ENCODE measurements at places on chromosomes 11 and 22.

GRCh38 chr11:127247261-127247851, 246.8 kb upstream of the KIRREL3 start:
- no peak for DNase-seq

DNA sequence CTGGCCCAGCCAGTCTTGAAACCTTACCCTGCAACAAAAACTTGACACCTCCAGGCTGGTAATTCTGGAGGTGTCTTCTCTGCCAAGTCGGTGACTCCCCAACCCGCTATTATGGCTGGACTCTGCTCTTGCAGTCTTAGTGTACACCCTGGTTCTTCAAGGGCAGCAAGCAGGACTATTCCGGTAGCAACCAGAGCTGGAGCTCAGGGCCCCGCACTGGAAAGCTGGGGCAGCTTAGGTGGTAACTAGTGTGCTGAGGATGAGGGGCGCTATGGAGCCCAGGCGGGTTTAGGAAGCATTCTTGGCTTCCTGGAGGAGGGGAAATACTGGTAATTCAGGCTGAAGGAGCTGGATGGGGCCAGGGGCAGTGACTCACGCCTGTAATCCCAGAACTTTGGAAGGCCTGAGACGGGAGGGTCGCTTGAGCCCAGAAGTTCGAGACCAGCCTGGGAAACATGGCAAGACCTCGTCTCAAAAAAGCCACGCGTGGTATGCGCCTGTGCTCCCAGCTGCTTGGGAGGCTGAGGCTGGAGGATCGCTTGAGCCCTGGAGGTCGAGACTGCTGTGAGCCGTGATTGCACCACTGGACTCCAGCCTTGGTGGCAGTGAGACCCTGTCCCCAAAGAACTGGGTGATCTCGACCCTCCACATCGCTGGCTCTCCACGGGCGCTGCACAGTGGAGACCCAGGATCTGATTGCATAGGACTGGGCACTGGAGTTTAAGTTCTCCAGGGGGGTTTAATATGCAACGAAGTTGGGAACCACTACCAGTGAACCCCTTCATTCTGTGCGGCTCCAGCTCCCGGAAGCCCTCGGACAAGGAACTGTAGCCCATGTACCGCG, 10.6 kb upstream of the AIFM3 start:
- no peak for DNase-seq

GRCh38 chr11:1503708-1504104, 17.1 kb upstream of the MOB2 start:
- DNase-seq = no peak

DNA sequence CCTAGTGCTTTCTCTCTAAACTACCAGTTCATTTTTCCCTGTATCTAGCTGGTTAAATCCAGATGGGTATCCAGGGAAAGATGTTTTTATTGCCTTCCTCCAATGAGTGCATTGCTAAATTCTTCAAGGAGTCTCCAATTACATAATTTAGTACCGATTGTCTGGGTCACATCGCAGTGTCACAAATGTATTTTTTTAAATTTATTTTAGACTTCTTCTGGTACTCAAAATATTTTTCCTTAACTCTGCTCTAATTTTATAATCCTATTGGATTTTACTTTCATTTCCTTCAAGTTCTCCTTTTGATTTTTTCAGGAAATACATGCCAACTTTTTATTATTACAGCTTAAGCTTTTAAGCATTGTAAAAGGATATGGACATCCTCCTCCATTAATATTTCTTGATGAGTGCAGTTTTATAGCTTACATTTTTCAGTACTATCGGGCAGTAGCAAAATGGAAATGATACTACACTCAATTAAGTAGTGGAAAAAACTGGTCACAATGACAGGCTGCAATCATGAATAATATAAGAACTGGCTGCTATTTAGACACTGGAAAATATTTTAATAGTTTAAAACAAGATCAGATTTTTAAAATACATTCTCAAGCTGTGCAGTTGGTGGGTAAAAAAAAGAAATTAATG, 20.3 kb downstream of the BBOX1 start:
- no peak for DNase-seq

- DNase-seq = no peak
Observed at GRCh38 chr22:33848251-33848650, 72.0 kb downstream of the LARGE1 start.

DNA sequence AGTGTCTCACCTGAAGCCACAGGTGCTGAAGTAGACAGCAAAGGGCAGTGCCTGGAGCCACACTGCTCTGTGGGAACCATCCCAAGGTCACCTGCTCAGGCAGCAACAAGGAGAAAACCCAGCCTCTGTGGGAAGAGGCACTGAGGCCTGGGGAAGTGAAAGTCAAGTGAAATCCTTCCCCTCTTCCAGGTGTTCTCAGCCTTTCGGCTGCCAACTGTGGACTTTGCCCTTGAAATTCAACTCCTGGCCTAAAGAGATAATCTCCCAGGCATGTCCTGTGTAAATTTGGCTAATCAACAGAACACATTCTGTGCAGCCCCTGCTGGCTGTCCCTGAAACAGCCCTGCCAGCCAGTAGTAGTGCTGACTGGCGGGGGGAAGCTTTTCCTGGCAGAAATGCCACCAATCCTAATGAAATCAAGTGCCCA, 112.1 kb downstream of the RPL27A start:
- peak; percentile 41 for DNase-seq

DNA sequence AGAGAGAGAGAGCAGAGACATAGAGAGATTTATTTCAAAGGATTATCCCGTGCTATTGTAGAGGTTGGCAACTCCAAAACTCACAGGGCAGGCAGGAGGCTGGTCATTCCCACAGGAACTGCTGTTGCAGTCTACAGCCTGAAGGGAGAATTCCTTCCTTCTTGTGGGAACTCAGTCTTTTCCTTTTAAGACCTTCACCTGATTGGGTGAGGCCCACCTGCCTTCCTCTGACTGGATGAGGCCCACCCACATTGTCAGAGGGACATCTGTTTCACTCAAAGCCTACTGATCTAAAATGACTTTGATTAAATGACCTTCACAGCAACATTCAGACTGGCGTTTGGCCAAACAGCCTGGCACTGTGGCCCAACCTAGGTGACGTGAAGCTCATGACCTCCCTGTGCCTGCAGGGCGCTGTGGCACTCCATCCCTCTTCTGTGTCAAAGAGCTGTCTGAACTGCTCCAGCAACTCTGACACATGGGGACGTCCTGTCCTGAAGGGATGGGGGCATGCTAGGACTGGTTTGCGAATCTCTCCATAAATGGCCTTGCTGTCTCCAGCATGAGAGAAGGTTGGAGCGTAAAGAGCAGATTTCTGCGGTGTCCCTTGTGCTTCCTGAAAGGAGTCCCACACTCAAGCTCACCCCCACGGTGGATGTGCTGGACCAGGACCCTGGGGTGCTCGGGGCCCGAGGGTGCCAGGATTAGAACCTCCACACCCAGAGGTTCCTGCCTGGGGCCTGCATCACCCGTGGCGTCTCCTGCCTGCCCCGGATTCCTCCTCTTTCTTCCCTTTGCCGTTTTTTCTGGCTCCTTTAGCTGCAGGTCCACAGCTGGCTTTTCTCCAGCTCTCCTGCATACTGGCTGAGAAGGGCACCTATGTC, 20.7 kb downstream of the KRTAP5-5 start:
- DNase-seq = no peak

- no peak for DNase-seq
Observed at GRCh38 chr11:115078461-115079438, 400.4 kb downstream of the NXPE2 start.

- no peak for DNase-seq
Observed at GRCh38 chr22:36928786-36929535, 15.5 kb downstream of the CSF2RB start.

- DNase-seq = peak; percentile 34
Observed at GRCh38 chr11:43419460-43419859, 60.7 kb downstream of the TTC17 start.

DNA sequence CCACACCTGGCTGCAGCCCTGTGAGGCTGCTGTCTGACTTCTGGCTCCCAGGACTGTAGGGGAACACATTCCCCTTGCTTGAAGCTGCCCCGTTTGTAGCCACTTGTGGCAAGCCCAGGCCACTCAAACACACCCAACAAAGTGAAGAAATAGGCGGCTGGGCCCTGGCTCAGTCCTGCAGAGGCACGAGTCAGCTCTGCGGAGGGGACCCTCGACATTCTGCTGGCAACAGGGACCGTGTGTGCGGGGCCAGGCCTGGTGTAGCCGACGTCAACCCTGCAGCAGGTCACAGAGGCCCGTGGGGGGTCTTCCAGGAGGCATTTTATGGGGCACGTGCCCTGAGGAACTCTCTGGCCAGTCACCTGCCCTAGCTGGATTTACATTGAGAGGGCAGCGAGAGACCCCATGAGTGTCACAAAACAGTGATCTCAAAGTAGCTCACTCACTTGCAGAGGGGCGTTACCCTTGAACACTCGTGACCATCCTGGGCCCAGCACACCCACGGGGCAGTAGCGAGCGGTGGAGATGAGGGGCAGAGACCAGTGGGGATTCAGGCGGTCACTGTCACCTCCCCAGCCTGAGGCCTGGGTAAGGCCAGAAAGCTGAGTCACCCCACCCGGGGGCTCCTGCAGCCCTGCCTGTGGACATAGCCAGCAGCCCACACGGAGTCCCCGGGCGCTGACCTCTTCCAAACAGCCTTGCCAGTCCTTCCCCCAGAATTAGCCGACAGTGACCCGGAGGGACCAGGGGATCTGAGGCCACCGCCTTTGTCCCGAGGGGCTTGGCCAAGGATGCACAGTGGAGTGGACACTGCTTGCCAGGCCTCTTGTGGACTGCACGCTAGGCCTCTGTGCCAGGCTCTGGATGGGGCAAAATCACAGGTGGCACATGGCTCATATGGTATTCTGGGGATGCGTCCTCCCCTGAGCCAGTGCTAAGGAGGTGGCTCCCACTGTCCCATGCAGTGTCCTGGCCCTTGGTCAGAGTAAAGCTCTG, 139.5 kb downstream of the CTTN start:
- no peak for DNase-seq

DNA sequence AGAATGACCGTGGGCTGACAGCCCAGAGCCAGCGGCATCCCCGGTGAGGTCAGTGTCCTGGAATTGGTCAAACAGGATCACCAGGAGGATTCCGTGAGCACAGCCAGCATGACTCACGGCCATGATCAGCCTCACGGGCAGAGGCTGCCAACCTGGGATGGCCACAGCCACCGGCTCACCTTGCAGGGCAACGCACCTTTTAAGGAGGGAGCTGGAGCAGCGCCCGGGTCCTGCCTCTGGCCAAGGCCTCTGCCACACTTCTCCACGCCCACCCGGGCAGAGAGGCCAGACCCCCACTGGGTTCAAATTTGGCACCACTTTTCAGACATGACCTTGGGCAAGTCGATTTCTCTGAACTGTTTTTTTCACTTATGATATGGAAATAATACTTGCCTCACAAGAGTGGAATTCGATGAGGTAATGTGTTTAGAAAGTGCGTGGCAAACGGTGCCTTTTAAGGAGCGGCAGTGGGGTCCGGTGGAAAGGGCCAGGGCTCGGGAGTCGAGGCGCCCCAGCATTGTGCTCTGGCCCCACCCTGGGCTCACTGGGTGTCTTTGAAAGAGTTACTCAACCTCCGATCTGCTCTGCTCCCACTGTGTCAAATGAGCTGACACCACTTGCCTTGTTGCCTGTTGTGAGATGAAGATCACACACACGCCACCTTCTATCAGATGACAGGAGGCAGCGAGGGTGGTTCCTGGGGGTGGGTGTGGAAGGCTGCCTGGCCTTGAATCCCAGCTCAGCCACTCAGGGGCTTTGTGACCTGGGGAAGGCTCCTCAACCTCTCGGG, 16.0 kb downstream of the TXN2 start:
- DNase-seq = no peak

DNA sequence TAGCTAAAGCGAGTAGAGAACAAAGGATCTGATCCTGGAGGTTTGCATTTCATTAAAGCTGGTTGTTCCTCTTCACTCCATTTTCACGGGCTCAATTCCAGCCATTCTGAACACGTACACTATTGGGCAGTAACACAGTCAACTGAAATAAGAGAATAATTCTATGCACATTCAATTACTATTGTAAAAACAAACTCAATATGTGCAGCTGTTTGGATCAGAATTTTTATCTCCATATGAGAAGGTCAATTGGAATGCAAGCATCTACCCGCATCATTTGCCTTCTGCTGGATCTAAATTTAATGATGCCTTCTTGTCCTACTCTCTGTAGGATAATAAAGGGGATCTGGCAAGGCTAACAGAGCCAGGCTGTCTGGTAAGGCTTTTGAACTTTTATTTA, 562.8 kb upstream of the CCDC179 start:
- DNase-seq = no peak

- no peak for DNase-seq
Observed at GRCh38 chr22:32761251-32761903, 40.1 kb upstream of the TIMP3 start.

DNA sequence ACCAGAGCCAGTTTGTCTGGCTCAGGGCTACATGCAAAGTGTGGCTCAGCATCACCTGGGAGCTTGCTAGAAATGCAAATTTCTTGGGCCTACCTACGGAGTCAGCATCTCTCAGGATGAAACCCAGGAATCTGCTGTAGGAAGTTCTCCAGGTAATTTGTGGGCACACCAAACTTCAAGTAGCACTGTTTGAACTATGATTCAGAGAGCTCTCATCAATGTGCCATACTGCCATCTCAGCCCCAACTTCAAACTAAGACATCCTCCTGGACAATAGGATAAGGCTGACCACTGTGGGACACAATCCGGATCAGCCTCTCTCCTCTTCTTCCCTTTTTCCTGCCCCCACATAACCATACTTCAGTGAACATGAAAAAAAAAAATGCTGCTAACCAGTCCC, 374.5 kb downstream of the METTL15 start:
- DNase-seq = no peak

GRCh38 chr11:5343474-5344335, at the start of gene OR51B5:
Gene OR51B5, minus strand, starts transcription at chr11:5343524. Its CDS starts 0 bp downstream, at chr11:5343524.
- no peak for DNase-seq

GRCh38 chr11:63680834-63681320, 423 bp upstream of the RTN3 start:
- DNase-seq = no peak

GRCh38 chr11:83464160-83464944, 178.2 kb upstream of the CCDC90B start:
- DNase-seq = no peak

DNA sequence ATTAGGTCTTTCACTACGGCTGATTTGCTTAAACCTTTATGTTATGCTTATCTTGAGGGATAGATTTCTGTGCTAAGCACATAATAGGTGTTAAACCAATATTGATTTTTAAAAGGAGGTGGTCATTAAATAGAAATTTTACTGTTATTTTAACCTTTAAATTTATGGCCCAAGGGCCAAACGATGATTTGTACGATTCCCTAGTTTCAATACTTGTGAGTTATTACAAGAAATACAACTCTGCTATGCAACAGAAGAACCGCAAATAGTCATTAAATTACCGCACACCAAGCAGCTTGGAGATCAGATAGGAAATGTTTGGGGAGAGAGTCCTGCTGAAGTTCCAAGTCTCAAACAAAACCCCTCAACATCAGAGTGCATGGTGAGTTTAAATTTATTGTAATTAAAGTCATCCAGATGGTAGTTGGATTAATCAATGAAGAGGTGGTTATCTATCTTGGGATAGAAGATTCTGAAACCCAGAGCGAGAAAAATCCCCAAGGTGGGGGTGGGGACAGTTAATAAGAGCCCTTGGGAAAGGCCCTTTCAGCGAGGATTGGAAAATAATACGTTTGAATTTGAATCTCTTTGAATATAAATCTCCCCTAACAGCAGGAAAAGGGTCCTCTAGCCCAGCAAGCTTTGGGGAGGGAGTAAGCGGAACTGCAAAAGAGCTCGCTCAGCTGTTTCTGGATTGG, 805 bp upstream of the QSER1 start:
- no peak for DNase-seq
